ENCODE measurements at places on chromosomes 5 and 9. TPM values are rescaled to one million over a fixed set of nuclear protein-coding genes. Genes with fewer than 3 reads are reported as not detected.

- DNase-seq = no peak
Observed at GRCh38 chr5:34411470-34412346, 244.4 kb upstream of the RAI14 start.

- no peak for DNase-seq
Observed at GRCh38 chr9:109036744-109037680, 23.7 kb upstream of the CTNNAL1 start.

- DNase-seq = no peak
Observed at GRCh38 chr5:81724571-81724970, 26.3 kb downstream of the SSBP2 start.

DNA sequence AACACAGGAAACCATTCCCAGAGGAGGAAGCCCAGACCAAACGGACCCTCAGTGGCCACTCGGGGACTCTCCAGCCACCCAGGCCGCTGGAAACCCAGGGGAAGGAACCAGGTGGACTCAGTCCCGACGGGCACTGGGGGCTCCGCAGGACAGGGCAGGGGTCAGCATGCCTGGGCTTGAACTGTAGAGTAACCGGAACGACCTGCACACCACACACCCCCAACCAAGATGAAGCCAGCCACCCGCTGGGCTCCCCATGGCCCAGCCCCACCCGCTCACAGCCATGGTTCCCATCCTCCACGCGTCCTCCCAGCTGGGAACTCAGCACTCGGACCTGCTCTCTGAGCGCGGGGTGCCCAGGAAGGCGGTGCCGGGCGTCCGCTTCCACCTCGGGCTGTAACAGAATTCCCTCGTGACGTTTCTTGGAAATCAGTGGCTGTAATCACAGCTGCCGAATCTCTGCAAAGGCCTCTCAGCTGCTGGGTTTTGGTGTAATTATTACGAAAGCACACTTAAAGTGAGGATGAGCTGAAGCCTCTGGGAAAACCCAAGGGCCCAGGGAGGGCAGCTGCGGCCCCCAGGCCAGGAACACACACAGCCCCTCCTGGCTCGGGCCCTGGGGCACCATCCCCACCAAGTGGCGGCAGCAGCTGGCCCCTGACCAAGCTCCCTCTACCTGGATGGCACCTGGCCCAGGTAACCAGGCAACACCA, 13.8 kb downstream of the NACC2 start:
- DNase-seq = no peak

DNA sequence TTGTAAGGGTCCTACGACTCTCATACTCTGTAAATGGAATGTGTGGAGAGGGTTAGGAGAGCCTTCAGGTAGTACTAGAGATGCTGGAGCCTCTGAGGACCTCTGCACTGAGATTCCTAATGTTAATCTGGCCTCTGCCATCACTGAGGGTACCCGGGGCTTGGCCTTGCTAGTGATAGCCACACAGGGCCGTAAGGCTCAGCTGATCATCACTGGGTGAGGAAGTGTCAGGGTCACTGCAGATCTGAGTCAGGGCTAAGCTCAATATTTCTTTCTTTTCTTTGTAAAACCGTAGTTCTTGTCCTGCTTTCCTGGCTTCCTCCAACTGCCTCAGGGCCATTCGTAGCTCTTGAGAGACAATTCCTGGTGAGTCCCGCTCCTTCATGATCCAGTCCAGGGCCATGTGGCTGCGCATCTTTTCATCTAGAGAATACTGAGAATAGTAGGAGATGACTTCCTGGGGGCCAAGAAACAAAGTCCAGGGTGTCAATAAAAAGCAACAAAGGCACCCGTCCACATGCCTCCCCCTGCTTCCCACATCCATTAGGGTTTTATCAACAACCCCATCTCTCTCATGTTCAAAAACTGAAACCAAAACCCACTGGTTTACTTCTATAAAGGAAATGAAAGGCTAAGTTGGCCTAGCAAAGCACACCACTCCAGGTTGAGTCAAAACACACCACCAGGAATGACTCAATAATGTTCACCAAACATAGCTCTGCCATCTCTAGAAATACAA, 47.7 kb downstream of the LIX1 start:
- DNase-seq = no peak

DNA sequence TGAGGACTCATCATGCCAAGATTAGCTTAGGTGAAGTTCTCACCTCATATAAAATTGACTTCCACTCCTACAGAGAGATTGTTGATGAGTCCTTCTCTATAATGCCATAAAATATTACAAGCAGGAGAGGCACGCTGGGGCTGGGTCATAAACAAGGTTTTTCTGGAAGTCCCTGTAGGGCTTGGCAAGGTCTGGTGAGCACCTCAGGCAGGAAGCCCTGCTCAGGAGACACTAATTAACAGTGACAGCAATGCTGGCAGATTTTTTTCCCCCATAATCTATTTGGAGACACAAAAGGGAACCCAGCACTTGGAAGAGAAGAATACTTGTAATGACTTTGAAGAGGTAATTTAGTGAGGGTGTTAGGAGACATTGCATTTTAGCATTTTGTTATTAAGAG, 118.7 kb downstream of the DIRAS2 start:
- no peak for DNase-seq

DNA sequence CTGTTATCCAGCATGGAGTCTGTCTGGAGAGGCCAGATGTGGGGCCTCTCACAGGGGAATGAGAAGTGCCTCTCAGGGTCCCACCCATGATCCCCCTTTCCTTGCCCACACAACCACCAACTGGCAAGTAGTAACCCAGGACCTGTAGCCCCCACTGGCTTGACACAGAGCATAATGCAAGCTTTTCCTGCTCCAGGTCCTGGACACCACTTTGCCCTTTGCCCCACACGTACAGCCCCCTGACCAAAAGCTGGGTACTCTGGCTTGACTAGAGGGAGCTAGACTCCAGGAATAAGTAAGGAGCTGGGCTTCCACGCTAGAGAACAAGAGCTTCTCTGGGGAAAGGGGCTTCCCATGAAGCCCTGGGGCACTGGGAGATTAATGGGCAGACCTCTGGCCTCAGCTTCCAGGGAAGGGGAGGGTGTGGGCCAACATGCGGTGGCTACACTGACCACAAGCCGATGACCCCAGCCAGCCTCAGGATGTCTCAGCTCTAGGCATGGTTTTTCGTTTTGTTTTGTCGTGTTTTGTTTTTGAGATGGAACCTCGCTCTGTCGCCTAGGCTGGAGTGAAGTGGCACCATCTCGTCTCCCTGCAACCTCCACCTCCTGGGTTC, 109.5 kb downstream of the C9orf50 start:
- DNase-seq = no peak

Gene HAVCR2
- total RNA-seq = 8.1 TPM

DNA sequence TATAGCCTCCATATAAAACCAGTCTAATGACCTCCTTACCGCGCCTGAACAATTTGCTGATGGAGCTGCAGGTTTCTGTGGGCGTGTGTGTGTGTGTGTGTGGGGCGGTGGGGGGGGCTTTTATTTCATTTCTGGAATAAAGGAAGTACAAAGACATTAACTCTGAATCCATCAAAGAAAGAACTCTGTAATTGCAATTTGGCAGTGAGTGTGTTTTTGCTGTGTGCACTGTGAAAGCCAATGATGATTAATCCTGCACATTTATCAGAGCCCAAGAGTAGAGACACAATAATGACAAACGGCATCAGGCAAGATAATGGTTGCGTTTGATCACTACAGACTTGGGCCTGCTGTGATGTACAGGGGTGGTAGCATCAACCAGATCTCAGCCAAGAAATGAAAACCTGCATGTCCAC, 29.3 kb upstream of the NDFIP1 start:
- no peak for DNase-seq

Gene SMIM33
- total RNA-seq = not detected

DNA sequence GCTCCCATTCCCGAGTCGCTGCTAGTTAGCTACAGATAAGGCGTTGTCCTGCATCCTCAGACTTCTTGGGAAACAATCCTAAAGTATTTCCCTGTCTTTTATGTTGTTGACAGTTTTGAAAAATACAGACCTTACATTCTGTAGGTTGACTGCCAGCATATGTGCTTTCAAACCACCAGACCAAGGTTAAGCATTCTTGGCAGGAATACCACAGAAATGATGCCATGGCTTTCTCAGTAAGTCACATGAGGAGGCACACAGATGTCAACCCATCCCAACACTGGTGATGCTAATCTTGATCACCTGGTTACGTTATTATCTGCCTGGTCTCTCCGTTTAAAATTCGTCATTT, 871 bp downstream of the GLE1 start:
- no peak for DNase-seq

DNA sequence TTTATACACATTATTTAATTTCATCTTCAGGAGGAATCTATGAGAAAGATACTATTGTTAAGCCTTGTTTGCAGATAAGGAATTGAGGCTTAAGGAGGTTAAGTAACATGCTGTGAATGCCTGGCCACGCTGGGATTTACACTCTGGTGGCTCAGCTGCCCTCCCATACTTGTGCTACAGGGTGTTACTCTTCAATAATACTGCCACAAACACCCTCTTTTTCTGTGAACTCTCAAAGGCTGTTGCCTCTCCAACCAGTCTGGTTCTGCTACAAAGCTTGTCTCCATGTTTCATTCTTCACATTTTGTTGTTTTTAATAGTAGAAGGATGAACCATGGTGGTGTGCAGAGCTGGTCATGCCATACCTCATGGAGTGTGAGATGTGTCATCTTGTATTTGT, 76.7 kb upstream of the TNFAIP8 start:
- DNase-seq = no peak

Gene ACER2
- total RNA-seq = 3.8 TPM

Gene KCTD16
- total RNA-seq = 0.20 TPM

DNA sequence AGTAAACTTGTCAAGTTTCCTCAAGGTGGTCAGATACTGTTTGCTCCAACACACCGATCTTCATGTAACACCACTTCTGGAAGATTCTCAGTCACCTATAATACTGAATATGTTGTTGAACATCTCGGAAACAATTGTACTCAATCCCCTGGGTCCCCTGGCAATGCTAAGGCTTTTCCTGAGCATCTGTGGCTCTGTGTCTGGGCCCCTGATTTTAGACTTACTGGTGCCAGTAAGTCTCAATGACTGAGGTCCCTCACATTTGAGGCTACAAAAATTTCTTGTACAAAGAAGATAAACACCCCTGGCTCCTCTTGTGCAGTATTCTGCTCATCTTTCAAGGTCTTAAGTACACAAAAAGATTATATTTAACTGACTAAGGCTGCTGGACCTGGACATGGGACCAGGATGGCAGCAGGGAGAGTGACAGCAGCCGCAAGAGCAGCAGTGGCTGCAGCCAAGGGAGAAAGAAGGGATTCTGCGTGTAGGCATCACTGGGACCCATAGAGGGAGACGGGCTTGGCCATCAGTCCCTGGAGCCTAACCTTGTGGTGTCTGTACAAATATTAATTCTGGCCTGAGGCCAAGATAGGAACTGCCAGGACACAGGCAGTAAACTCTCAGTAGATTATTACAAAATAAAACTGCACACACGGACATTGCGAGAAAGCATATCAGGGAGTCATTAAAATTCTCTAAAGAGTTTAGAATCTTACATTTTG, 49.0 kb upstream of the TNPO1 start:
- DNase-seq = no peak

DNA sequence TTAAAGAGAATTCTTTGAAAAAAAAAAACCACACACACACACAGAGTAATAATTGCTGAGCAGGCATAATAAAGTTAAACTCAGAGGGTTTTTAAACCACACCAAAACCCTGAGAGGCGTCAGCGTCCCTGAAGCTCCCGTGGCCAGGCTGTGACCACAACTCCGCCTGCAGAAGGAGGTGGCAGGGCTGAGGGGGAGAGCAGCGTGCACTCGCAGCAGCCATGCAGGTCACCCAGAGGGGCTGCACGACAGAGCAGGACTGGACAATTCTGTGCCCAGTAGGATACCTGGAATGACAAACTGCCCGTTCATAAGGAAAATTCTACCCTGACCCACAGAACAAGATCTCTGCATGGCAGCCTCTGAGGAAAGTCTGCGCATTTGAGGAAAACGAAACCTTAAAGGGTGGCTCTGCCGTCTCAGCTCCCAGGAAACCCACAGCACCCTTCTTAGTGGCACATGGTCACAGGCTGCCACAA, 44.0 kb downstream of the ROR2 start:
- DNase-seq = no peak

DNA sequence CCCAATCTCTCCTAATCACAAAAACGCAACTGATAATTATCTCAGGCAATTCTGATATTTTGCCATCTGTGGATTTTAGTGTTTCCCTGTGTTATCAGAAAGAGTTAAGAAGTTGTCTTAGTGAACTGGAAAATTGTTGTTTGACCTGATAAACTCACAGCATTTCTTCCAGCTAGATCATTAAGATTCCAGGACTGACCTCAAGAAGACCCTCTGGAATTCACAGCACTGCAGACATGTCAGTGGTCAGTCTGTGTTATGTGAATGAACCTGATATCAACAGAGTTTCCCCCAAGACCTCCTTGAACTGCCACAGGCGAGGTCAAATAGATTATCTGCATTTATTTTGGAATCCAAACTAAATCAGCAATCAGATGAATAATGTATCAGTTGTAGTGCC, 174.7 kb downstream of the FBXL7 start:
- no peak for DNase-seq

DNA sequence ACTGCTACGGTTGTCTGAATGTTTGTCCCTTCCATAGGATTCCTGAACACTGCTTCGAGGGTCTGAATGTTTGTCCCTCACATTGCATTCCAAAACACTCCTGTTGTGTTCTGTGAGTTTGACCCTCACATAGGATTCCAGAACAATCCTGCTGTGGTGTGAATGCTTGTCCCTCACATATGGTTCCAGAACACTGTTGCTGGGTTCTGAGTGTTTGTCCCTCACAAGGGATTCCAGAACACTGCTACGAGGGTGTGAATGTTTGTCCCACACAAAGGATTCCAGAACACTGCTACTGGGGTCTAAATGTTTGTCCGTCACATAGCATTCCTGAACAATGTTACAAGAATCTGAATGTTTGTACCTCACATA, 201.2 kb downstream of the FOXD4L6 start:
- DNase-seq = no peak
